NK-92 treated with Interleukin-12 subunit alpha and Interleukin-12 subunit beta, amount 100 ng/mL, for 24 hours (cell line): ENCODE measurements at places on chromosomes 7 and 10.

DNA sequence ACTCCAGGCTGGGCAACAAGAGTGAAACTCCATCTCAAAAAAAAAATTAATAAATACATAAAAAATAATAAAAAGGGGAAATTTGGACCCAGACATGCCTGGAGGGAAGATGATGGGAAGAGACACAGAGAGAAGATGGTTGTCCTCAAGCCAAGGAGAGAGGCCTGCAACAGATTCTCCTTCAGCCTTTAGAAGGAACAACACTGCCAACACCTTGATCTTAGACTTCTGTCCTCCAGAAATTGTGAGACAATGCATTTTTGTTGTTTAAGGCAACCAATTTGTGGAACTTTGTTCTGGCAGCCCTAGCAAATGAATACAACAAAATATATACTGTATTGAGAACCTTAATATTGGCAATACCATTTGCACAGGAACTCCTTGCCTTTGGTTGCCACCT is 180.3 kb upstream of the TNS3 start:
- no peak for DNase-seq

DNA sequence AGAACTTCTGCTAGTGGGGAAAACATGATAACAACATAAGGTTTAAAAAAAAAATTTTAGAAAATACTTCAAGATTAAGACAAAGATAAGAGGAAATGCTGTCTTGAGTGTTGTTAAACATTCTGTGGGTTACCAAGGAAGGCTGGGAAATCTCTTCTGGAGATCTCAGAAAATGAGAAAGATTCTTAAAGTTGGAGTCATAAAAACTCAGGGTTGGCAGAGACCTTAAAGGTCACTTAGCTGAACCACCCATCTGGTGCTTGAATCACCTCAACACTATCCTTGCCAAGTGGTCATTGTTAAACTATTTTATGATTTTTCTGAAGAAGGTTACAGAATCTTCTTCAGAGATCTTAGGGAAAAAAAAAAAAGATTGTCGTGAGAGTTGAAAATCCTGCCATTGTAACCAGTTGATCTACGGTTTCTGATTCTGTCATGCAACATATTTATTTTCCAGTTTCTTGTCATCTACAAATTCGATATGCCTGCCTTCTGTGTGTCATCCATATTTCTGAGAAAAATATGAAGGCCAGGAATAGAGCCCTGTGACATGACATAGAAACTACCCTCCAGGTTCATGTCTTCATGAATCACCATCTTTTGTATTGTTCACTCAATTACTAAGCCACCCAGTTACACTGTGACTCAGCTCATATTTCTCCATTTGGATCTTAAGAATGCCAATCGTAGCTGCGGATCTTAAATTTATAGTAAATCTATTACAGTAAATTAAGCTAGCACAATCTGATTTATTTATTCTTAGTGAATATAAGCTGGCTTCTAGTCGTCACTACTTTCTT is 179.2 kb downstream of the ST7 start:
- DNase-seq: no peak

GRCh38 chr10:87740254-87740655 is 77.8 kb downstream of the ATAD1 start:
- DNase-seq: no peak

DNA sequence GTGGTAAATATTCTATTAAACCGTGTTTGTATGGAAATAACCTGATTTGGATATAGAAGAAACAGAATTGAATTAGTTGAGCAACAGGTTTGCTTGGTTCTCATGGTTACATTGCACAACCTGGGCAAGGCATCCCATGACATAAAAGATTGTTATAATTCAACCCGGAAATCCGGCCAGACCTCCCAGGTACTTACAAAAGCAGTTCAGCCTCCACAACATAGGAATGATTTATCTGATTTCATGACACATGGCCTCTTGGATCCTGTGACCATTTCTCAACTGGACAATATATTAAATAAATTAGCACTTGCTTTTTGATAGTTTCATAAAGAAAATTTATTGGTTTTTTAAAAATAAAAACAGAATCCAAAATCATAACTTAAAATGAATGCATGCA is 55.1 kb upstream of the PTPN12 start:
- DNase-seq: no peak

DNA sequence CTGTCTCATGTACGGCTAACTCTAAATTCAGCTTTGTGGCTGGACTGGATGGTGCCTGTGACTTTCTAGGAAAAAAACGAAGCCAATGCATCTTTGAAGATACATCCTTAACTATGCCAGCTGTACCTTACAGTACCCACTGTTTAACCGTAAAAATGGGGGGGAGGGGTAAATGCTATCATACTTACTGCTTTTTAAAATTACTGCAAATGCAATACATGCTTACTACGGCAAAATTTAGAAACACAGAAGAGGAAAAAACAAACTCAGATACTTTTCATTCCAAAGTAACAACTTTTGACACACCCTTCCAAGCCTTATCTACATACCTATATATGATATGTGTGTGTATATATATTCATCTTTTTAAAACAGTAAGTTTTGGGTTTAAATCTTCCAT is 20.4 kb upstream of the GLCCI1 start:
- DNase-seq: no peak

GRCh38 chr10:118903251-118903650 is 126.3 kb upstream of the NANOS1 start:
- no peak for DNase-seq

GRCh38 chr10:48990226-48990625 is 50.6 kb upstream of the LRRC18 start:
- DNase-seq: no peak

- DNase-seq: no peak
Observed at GRCh38 chr7:48718731-48719378, 205.5 kb upstream of the CDC14C start.

DNA sequence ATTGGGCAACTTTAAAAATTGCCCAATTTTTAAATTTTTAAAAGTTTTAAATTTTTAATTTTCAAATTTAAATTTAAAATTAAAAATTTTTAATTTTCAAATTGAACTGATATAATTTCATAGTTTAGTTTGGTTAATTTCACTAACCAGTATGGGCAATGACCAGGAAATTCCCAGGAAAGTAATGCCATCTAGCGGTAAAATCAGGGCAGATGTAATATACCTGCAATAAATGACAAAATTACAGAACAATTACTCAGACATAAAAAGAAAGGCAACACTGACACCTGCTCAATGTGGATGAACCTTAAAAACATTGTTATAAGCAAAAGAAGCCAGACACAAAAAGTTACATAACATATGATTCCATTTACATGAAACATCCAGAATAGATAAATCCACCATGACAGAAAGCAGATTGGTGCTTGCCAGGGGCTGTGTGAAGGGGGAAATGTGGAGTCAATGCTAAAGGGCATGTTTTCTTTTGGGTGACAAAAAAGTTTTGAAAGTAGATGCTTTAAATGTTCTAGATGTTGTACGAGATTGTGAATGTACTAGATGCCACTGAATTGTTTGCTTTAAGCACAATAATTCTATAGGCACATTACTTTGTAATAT is 28.6 kb upstream of the SLC16A12 start:
- DNase-seq: no peak

GRCh38 chr10:128850647-128851046 is 616.4 kb upstream of the MGMT start:
- no peak for DNase-seq

DNA sequence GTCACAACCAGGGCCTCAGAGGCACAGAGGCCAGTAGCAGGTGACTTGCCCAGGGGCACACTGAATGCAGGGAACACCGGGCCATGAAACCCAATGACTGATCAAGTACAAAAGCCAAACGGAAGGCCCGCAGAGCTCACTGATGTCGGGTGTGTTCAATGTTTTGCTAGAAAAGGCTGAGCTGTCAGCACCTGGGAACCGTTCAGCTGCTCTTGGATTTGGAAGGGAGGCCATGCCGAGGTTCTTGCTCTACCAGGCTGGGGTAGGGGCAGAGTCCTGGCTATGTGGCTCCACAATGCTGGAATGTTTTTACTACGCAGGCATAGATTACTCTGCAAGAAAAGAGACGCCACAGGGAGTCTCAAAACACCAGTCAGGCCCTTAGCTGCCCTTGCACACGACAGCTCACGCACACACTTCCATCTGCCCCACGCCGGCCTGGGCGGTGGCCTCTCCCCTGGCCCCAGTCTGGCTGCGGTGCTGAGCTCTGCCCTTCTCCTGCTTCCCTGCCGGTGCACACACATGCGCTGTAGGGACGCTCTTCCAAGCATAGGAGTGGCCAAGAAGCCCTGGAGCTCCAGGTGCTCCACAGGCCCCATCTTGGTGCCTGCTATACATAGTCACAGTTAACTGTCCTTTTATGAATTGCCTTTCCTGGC is 79.9 kb downstream of the ZRANB1 start:
- no peak for DNase-seq

GRCh38 chr7:158061026-158061630 is 526.5 kb downstream of the PTPRN2 start:
- no peak for DNase-seq

DNA sequence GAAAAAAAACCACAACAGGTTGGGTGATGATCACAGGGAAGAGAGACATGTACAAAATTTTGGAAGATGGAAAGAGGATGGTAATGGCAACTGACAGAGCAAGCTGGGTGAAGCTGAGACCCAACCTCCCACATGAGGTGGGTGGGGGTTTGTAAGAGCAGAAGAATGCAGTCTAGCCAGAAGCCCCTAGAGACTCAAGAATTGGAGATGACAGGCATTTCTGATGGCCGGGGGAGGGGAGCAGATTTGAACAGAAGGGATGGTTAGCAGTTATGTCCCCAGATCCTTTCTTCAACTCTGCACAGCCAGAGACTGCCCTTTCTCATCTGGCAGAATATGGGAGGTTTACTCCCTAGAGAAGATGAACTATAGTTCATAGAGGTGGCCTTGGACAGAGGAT is 208.0 kb downstream of the GALNT17 start:
- no peak for DNase-seq

GRCh38 chr10:78658645-78659597 is 409.8 kb upstream of the ZMIZ1 start:
- no peak for DNase-seq

GRCh38 chr7:113083132-113083815 is 3.4 kb downstream of the GPR85 start:
- DNase-seq: no peak

DNA sequence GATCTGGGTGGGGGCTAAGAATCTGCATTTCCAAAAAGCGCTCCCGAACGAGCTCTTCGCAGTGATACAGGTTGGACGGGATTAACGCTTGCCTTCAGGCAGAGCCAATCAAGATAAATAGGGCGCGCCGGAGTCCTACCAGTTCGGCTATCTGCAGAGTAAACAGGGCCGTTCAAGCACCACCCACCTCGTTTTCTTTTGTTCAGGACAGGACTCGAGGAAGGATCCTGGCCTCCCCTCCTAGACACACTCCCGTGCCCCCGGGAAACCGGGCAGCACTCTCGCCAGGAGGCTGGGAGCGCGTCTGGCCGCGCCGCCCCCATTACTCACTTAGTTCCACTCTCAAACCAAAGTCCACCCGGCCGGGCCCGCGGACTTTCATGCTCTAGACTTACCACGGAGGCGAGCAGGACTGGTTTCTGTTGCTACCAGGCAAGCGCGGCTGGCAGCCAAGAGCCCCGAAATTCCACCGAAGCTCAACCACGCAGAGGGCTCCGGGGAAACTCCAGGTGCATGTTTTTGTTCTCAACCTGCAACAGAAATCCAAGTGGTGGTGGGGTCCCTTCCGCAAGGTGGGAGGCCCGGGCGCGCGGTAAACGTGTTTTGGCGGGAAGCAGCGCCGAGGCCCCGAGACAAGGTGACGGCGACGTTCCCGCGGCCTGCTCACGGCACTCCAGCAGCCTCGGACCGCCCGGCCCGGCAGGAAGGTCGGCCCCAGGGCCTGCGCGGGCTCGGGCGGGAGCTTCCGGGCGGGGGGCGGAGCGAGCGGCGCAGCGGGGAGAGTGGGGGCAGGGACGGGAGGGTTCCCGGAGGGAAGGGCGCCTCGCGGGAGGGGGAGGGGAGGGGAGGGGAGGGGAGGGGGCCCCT is 12.7 kb downstream of the HNRNPF start:
- peak; percentile 75 for DNase-seq

DNA sequence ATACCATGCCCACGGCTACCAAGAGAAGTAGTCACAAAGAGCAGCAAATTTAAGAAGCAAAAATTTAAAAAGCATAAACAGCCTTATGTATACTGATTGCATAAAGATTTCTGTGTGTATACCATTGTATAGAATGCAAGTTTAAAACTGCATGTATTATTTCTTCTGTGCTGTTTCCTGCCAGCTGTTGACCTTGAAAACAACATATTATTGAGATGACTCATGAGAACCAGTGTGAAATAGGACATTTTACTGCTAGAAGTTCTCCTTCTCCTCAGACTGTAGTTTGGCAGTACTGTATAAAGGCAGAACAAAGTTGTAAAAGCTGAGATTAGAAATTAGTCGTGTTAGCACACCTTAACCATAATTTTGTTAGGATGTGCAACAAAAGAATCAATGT is 42.3 kb upstream of the SGCE start:
- DNase-seq: no peak

GRCh38 chr7:108650467-108650866 is 80.8 kb downstream of the DNAJB9 start:
- no peak for DNase-seq

DNA sequence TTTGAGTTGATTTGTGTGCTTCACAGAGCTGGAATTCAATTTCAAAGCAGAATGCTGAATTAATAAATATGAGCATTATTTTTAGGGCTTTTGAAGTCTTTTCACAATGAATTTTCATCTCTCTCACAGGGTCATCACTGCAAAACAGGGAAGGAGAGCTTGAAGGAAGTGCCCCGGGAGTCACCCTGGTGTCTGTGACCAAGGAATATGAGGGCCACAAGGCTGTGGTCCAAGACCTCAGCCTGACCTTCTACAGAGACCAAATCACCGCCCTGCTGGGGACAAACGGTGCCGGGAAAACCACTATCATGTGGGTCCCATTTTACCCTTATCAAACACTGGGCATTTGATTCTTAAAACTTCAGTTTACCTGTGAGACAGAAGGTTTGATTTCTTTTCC is 217.7 kb downstream of the ABCA13 start:
- no peak for DNase-seq

DNA sequence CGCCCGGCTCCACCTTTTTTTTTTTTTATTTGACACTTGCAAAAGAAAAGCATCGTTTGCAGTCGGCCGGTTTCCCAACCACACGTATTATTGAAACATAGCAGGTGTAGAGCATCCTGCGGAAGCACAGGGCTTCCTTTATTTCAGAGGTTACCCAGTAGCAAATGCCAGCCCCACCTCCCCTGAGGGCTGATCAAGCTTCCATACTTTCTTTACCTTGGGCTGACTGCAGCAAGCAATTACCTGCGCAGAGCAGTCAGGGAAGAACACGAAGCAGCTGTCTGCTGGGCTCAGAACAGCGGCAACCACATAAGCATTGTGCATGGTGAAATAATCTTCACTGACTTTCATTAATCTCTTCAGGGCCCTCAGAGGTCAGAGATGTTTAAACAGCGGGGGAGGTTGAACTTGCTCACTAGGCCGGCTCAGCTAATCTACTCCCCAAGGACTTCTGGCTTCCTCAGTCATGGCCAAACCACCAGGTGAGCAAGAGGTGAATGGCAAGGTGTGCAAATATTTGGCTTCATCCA is 784.7 kb upstream of the AUTS2 start:
- DNase-seq: no peak

DNA sequence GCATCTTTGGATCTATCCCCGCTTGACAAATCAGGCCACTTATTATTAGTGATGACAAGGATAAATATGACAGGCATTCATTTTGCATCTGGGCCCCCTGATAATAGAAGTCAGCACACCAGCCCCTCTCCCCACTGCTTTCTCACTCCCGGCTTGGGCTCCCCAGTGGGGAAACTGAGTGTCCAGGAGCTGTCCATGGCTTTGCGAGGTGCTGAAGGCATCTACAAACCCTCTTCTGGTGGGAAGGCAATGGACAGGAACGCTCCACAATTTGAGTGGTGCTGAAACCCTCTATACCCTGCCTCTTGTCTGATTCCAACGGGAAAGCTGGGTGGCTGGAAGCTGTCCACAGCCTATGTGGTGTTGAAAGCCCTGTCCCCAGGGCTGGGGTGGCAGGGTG is 61.7 kb upstream of the PCBD1 start:
- no peak for DNase-seq
